NCI-H2029 treated with DMSO at 0.1 percent for 48 hours (cell line): ENCODE measurements at places on chromosomes 4 and X.
A peak's percentile ranks its signal among the peaks of the same experiment; 100 is the strongest.

- no peak for DNase-seq
Observed at GRCh38 chrX:1529756-1530155, 7.2 kb downstream of the P2RY8 start.

DNA sequence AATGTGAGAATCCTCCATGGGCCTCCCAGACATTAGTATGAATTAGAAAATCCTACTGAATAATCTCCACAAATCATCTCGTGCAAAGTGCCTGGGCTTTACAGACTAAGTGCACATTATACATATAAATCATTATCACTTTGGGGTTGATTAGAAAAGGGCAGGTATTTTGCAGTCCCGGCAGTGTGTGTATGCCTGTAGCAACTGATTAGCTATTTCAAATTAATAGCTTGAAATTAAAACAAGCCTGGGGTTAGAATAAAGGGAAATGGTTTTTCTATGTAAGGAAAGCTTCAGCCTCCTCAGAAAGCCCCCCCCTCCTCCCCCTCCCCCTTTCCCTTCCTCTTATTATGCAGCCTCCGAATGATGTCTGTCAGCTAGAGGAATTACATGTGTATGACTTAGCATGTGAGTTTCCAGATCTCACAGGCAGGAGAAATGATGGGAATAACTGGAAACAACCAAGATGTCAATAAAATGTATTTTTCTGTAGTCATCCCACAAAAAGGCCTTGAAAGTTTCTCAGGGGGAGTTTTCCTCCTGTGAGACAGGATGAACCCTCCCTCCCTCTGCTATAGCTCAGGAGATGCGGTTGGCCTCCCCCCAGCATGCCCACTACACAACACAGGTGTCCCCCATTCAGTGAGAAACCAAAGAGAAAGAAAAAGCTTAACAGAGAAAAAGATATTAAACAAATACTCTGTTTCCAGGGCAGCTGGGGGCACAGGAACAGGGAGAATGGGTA lies 41.2 kb upstream of the RASGEF1B start:
- no peak for DNase-seq

DNA sequence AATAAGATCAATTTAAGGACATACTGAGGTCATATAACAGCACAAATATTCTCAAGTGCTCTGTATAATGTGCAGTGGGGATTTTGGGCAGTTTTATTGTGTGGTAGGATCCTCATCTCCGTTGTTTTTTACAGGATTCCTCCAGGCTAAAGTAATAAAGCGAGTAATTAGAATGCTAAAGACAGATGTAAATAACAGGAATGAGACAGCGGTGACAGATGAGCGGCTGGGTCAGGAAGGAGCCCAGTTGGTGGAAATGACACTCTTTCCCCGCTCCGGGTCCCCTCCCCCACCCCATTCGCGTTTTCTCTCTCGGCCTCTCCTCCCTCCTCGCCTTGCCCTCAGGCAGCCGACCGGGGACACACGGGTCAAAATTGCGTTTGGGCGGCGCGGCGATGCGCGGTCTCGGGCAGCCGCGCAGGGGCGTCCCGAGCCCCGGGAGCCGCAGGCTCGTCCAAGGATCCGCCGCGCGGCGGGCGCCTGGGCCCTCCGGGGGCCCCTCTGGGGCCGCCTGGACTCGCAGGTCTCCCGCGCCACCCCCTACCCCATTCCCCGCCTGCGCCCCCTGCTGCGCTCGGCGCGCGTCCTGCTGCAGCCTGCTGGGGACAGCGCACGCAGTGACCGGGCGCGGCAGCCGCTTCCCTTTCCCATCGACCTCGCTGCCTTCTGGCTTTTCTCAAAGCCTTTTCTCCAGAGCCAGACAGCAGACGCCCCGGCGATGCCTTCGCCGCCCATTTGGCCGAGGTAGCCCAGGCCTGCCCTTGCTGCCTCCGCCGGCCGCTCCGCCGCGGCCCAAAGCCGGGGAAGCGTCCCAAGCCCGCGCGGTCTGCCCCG lies 16.2 kb downstream of the POU4F2 start:
- DNase-seq, result no peak

DNA sequence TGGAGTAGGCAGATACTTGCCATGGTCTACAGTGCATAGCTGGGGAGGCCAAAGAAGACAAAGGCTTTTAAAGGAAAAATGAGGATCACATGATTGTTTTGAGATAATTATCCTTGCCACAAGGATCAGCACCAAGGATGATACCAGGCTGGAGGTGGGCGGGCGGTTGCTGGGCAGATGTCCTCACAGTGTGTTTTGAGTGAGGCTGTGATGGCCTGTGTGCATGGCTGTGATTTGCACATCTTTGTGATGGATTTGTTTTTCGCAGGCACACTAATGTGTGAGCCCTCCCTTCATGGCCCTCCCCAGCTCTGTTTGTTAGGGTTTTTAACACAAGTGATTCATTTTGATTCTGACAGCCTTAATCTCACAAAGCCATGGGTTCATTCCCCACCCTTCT lies 46.8 kb downstream of the RGS12 start:
- no peak for DNase-seq

- DNase-seq, result no peak
Observed at GRCh38 chr4:161952382-161952781, 211.4 kb downstream of the FSTL5 start.

- no peak for DNase-seq
Observed at GRCh38 chr4:8577972-8578371, 2.2 kb upstream of the GPR78 start.

- DNase-seq, result peak; percentile 14
Observed at GRCh38 chr4:157225096-157225495, 4.6 kb downstream of the GRIA2 start.

DNA sequence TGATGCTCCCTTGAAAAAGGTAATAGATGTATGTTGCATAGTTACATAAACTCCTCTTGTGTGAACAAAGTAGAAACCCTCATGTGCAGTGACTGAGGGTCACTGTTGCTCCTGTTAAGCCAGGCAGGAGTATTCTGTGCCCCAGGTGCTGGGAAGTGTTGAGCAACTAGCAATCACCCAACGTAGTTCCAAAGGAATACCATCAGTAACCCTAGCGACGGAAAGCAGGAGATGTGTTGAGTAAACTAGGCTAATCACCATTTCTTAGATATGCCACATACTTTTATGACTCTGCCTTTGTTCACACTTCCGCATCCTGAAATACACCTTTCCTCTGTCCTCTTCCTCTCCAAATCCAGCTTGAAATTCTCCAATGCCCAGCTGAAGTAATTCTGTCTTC lies 50.9 kb upstream of the TAB3 start:
- DNase-seq, result no peak

- DNase-seq, result no peak
Observed at GRCh38 chr4:186061921-186062320, 7.0 kb upstream of the TLR3 start.

DNA sequence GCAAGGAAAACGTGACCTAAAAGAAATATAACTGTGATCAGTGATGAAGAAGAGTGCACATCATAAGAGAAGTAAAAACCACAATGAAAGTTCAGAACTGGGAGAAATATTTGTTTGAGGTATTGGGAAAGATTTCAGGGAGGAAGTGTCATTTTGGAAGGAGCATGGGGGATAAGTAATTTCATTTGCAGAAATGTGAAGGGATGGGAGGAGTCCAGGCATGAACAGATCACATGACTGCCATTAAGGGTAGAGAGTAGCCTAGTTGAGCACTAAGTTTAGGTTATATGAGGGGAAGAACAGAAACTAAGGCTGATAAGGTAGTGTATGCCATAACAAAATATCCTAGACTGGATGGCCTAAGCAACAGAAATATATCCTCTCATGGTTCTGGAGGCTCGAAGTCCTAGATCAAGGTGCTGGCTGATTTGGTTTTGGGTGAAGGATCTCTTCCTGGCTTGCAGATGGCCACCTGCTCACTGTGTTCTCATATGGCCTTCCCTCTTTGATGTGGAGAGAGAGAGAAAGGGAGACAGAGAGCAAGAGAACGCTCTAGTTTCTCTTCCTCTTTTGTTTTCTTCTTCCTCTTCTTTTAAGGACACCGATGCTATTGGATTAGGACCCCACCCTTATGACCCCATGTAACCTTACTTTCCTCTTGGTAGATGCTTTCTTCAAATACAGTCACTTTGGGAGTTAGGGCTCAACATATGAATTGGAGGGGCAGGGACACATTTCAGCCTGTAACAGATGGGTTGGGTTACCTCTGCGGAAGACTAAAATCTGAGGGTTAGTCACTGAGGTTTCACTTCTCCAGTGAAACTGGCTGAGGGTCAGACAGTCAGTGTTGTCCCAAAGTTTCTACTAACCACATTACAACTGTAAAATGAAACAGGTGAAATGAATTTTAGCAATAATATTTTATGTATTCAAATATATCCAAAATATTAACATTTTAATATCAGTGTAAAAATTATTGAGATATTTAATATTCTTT lies 77.9 kb downstream of the EGF start:
- no peak for DNase-seq

- DNase-seq, result no peak
Observed at GRCh38 chr4:3879681-3880614, 113.8 kb downstream of the ADRA2C start.

- DNase-seq, result no peak
Observed at GRCh38 chr4:157075811-157076577, at the start of gene GLRB. Gene GLRB, plus strand, starts transcription at chr4:157076150. Its CDS starts 1,875 bp downstream, at chr4:157078025.

DNA sequence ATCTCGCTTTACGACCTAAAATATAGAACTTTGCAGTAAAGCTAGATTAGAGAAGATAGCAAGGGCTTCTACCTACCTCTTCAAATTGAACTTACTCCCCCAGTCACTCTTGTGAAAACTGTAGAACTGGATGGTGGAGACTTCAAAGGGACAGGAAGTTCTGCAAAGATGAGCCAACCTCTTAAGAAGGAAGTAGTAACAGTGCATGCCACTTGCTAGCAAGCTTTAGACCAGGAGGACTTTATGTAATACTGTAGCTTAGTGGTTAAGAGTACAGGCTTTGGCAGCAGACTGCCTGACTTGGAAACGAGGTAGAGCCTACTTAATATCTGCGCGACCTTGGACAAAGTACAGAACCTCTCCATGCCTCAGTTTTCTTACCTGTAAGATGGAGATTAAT lies 27.5 kb upstream of the VBP1 start:
- DNase-seq, result no peak

DNA sequence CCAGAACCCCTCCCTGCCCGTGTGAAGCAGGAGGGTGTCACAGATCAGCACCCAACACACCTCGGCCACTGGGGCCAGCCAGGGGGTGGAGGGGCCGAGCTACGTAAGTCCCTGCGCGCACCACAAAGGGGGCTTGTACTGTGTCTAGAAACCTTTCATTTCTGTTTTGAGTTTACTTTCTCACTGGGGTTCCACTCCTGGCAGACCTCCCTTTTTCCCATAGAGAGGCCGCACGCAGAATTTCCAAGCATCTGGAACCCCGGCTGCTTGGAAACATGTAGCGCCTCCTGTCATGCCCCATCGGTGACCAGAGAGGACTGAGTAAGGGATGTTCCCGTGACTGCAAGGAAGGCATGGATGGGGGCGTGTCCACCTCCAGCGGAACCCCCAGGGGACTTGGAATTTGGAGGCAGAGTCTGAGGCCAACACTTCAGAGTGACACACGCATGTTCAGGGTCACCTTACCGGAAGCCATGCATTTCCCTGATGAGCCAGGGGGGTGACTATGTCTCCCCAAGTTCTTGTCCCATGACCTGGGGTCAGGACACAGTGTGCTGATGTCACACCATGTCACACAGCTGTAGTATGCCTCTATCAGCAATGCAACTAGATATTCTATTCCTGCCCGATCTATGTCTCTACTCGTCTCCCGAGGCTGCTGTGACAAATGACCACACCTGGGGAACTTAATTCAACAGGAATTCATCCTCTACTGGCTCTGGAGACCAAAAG lies 105.3 kb downstream of the DHRSX start:
- DNase-seq, result no peak

- peak; percentile 6 for DNase-seq
Observed at GRCh38 chr4:112234952-112235609, 3.5 kb downstream of the AP1AR start.

DNA sequence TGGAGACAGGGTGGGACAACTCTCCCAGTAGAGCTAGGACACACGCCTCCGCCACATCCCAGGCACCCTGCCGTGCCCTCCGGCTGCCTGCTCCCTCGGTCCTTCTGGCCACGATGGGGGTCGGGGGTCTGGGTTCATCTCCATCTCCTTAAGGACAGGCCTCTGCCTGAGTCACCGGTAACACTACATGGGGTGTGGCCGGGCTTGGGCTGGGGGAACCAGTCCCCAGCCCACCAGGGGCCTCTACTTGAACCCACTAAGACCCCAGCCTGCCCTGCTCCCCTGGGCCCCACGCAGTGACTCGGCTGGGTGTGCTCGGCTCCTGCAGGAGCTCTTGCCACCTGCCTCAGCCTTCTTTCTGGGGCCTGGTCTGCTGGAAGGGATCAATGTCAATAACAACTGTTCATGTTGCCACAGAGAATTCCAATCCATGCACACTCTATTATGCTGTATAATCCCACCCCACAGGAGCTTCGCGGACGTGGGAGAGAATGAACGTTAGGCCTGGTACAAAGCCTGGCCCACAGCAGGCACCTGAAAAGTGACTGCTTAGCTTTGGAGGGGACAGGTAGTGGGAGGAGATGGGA lies 177.7 kb upstream of the PSAPL1 start:
- DNase-seq, result no peak

DNA sequence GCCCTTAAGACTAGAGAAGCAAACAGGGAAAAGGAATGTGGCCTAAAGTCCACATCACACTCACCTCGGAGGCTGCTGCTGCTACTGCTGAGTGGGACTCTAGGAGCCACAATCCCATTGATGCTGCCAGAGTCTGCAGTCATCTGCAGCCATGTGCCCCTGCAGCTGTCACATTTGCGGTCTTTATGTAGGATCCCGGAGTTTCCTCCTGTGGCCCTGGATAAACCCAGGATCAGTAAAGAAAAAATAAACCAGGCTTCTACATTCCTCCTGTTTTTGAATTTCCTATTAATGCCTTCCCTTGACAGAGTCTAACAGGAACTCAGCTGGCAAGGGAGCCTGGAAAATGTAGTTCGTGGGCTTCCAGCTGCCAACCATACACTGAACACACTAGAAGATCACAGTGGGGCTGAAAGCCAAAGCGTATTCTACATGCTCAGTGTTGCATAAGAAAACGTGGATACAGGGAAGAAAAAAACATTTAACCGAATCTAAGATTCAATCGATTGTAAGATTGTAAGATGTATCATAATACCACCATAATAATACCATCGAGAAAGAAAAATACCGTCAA lies 10.3 kb upstream of the PHEX start:
- DNase-seq, result no peak

GRCh38 chrX:34218063-34218462 lies 85.9 kb upstream of the FAM47A start:
- no peak for DNase-seq

DNA sequence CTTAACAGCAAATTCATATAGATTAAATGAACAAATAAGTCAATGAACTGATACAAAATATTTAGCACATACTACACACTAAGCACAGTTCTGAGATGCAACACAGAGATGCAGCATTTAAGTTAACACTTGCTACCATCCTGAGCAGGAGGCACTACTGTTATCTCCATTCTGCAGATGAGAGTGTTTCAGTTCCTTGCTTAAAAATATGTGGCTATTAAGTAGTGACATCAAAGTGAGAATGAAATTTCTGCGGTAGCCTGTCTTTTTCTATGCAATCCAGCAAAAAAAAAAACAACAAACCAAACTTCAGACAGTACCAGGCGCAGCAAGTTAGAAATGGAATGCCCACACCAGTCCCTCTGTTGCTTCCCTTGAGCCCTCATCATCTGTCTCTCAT lies 90.8 kb downstream of the SHISA3 start:
- DNase-seq, result no peak
